NCI-H1417 treated with DMSO at 0.1 percent for 48 hours (cell line): ENCODE measurements at places on chromosomes 11 and 22.

DNA sequence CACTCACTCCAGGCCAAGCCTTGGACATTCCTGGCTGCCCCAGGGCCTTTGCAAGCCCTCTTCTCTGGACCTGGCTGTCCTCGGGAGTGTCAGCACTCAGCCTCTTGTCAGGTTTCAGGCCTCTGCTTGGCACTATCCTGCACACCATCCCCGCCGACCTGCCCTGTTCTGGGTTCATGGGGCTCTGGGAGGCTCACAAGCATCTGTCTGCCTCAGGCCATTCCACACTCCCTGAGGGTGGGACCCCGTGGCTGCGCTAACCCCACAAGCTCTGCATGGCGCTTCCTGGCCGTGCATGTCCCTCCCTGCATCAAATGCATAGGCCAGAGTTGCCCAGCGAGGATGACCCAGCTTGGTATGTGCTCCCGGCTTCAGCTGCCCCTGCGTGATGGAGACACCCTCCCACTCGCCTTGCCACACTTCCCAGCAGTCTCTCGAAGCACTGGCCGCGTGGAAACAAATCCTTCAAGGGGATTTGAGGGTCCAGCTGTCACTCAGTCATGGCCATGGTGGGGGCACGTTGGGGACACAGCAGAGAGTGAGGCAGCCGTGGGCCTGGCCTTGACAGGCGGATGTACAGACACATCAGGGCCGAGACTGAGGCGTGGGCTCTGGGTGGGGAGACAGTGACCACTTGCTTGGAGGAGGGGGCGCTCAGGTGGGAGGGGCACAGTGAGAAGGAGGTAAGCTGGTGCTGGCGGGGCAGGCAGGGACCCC lies 87.3 kb downstream of the KCNQ1 start:
- no peak for DNase-seq

DNA sequence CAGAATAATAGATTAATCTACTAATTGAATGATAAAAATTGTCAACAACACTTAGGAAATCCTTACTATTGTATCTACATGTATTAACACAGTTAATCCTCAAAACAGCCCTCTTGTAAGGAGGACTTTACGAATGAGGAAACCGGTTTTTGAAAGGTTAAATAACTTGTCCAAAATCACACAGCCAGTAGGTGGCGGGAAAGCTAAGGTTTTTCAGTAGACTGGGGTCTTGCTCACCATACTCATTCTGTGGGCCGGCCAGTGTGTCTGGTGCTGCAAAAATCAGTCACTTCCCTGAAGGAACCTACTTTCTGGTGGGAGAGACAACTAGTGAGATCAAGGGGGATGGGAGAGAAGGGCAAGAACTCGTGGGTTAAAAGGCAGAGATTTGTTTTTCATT lies 3.8 kb downstream of the DCPS start:
- no peak for DNase-seq

GRCh38 chr11:126521196-126521595 lies 165.7 kb downstream of the ST3GAL4 start:
- DNase-seq = no peak

DNA sequence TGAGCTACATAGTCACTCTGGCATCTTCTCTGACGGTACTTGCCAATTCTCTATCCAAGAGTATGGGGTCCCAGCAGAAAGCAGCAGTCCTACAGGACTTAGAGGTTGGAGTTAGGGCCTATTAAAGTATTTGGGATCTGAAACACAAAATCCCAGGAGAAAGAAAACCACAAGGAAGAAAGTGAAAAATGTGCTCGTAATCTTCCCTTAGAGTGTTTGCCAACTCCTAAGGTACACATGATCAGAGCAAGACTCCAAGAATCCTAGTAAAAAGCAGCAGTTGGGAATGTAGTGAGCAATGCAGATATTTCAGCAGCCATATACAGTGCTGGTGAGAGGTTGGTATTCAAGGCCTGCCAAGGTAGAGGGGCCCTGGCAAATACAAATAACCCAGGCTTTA lies 71.6 kb downstream of the EXT2 start:
- DNase-seq = no peak

DNA sequence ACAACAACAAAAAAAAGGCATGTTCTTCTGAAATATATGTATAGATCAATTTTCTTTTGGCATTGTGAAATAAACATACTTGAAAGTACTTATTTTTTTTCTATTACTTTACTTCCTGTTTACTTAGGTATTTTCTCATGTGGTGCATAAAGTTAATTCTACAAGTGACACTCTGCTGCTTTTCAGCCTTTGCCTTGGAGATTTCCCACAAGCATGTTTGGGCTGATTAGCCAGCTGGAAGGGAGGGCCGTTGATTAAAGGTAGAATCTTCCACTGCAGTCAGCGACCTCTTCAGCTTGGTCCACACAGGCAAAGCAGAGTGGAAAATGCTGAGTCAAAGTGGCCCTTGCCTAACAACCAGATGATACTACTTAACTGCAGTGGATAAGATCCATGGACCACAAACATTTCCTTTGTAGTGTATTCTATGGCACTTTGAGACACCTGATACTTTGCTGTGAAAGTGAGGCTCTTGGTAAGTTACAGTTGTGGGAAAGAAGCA lies 176.0 kb downstream of the ARHGAP42 start:
- DNase-seq = no peak

DNA sequence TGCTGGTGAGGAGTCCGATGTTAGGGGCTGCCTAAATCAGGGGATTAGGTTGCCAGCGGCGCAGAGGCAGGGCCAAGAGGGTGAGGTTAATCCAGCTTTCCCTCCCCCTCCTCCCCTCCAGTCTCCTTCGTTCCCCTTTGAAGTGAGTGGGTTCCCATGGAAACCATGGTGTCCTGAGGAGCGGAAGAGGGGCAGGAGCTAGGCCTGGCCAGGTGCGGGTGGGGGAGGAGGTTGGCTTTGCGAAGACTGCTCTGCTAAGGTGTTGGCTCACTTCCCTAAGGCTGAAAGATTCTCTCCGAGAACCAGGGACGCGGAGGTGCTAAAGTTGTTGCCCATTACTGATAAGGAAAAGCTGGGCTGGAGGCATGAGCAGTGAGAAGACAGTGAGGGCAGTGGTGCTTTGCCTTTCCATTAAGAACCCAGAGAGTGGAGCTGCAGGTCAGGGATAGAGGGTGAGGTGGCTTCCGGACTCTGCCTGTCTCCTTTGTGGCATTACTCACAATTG lies 124.6 kb downstream of the FEZ1 start:
- peak; percentile 84 for DNase-seq

DNA sequence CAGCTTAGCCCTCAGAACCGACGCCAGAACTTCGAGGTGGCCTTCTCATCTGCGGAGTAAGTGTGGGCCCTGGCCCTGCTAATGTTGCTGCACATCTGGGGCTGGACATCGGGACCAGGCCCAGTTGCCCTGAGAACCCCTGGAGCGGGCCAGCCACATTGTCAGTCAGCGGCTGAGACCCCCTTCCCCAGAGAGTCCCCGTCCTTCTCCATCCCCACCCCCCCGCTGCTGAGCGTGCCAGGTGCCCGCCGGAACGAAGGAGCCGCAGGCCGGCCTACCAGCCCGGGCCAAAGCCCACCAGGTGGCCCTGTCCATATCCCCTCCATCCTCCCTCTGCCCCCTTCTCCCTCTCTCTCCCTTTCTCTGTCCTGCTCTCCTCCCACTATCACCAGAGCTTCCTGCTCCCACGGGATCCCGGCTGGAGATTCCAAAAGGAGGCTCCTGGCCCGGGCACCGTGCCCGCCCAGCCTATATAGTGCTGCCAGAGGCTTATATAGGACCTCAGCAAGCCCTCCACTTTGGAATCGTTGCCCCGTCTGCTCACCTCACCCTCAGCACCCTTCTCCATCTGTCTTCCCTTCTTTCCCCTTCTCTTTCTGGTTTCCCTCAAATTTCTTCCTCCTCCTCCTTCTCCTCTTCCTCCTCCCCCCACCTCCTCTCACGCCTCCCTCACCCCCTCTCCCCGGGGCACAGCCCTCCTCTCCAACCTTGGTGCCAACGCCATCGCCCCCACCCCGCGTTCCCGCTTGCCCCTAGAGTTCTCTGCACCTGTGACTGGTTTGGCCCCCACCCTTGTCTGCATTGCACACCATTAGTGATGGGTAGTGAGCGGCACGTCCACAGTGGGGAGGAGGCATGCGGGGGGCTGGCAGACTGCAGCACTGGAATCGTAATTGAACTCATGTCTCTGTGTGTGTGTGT lies 7.3 kb downstream of the SELENOM start:
- no peak for DNase-seq

DNA sequence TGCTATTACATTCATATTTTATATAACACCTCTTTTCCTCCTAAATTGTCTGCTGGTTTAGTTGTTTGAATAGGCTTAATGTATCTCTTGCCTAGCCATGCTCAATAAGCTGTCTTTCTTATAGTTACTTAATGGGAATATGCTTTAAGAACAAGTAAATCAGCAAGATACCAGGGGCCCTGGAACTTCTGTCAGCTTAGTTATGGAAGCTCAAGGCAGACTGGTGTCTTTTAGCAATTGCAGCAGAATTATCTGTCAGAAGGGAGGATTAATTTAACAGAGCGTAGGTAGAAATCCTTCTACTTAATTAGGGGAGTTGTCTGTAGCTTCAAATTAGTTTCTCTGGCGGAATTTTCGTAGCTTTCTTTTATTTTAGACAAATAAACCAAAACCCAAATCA lies 94.9 kb downstream of the C11orf91 start:
- no peak for DNase-seq

DNA sequence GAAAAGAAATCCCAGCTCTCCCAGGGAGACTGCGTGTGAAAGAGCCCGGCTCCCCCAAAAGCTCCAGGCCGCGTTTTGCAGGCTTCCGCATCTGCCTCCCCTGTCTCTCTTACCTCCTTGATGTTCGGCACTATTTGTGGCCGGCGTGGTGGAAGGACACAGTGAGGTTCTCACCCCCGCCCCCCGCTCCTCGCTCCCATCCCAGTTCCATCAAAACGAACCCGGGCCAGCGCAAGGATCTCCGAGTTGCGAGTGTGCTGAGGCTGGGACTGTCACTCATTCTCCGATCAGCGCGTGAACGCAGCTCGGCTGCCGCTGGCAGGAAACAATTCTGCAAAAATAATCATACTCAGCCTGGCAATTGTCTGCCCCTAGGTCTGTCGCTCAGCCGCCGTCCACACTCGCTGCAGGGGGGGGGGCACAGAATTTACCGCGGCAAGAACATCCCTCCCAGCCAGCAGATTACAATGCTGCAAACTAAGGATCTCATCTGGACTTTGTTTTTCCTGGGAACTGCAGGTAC lies at the start of gene NCAM1:
Gene NCAM1, plus strand, starts transcription at position 275 of the 523 bp plus-strand sequence.
- peak; percentile 87 for DNase-seq

DNA sequence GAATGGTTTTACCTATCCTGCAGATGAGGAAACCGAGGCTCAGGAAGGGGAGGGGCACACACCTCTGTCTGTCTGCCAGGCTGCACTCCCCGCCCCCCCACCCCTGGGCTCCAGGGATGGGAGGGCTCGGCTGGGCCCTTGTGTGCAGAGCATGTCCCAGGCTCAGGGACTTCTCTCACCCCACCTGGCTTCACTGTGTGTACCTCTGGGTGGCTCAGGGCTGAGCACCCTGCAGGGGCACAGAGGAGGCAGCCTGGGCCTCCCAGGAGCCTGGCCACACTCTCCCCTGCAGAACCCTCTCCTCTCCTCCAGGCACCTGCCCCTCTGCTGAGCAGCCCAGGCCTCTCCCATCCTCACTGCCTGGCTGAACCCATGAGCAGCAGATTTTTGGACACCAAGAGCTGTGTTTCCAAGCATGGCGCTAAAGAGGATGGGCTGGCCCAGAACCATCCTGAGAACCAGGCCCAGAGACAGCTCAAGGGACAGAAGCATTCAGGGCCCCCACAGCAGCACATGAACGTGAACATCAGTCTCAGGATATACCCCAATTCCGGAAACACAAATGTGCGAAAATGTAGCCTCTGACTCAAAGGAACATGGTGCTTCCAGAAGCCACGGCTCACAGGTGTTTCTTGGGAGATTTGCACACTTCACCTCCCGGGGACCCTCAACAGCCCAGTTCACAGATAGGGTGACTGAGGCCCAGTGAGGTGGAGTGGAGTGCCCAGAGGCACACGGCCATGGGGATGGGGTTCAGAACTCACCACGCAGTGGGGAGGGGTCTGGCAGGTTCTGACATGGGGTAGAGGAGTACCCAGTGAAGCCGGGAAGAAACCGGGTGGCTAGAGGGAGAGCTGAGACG lies 10.5 kb downstream of the EMID1 start:
- no peak for DNase-seq

GRCh38 chr11:85596886-85597285 lies 30.3 kb downstream of the DLG2 start:
- no peak for DNase-seq

DNA sequence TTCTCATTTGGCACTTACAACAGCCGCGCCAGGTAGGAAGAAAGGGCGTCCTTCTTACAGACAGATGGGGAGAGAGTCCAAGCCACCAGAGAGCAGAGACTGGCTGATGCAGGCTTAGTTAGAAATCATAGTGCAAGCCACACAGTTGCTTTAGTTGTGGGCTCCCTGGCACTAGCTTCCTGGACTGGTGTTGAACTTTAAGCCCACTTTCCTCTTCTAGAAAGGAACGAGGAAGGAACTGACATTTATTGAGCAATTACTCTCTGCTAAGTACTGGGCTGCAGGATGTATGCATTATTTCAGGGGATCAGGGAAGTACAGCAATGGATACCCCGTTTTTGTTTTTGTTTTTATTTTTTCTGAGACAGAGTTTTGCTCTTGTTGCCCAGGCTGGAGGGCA lies 3.0 kb downstream of the BACE1 start:
- DNase-seq = no peak

GRCh38 chr11:129595038-129595962 lies 219.7 kb downstream of the BARX2 start:
- no peak for DNase-seq

DNA sequence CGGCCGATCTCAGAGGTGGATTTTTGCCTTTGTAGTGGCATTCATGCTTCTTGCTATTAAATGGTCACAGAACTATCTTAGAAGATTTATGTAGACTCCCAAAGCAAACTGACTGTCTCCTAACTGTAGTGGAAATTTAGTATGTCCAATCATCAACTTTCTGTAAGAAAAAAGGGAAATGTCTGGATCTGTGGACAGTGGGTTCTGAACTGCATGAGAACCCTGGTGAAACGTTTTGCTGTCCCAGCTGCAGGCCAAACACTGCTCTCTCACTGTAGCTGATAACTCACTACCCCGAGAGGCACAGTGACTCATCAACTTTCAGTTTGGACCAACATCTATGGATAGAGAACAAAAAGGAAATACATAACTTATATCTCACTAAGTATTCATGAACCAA lies 387.1 kb downstream of the SOX6 start:
- DNase-seq = no peak
